Stimulated activated CD4-positive, alpha-beta T cell treated with anti-CD3 and anti-CD28 coated beads, Interleukin-1b, Interleukin-23, amount 100 ng/mL, for 1 hour (primary cell): ENCODE measurements at places on chromosomes 11 and 22.
A peak's percentile ranks its signal among the peaks of the same experiment; 100 is the strongest.

DNA sequence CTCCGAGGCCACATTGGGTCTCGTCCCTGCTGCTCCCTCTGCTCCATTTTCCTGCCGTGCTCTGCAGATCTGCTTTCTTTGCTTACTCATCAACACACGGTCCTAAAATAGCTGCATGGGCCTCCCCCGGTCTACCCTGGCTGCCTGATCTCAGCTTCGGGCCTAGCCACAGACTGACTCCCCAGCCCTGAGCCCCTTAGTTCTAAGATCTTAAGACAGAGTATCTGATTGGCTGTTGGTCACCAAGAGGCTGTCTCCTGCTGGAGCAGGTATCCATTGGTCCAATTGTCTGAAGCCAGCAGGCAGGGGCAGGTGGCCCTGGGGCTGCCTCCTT lies 53.7 kb upstream of the NECTIN1 start:
- DNase-seq = no peak

GRCh38 chr22:22195265-22196017 lies 49.1 kb upstream of the VPREB1 start:
- peak; percentile 63 for DNase-seq

- DNase-seq = no peak
Observed at GRCh38 chr11:64364911-64365310, 5.9 kb downstream of the RPS6KA4 start.

- DNase-seq = no peak
Observed at GRCh38 chr11:44096360-44097185, 1.1 kb downstream of the EXT2 start.

- no peak for DNase-seq
Observed at GRCh38 chr11:69210310-69211035, 54.7 kb downstream of the SMIM38 start.

GRCh38 chr22:37566903-37567798 lies 6.9 kb downstream of the CDC42EP1 start:
- DNase-seq = peak; percentile 80

DNA sequence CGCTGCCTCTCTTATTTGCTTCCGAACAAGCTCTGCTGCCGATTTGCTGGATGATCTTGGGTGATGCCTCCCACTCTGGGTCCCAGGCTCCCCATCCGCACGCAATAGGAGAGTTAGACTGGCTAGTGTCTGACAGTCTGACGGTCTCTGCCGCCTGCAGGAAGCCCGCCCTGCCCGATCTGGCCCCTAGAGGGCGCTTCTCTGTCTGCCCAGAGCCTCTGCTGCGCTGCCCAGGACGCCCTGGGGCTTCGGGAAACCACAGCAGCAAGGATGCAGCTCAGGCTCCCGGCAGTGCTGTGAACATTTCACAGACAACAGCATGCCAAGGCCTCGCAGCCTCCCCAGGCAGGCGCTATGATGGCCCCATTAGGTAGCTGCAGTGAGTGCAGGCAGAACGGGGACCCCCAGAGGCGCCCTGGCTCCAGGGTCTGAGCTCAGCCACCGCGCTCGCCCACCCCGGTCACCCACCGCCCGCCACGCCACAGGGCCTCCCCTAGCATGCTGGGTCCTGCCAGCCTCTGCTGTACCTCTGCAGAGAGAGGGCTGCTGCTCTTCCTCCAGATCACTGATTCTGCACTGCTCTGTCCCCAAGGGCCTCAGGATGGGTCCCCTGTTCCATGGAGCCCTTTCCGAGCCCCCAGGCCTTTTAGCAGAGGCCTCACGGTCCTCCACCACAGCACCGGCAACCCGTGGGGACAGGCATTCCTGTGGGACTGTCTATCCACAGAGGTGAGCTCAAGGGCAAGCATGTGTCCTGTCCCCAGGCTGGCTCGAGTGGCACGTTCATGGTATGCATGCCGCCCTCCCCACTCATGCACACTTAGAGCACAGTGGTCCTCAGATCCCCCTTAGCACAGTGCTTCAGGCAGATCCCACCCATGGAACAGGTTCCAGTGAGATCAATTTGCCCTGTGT lies 4.3 kb upstream of the BAIAP2L2 start:
- peak; percentile 47 for DNase-seq
